ENCODE measurements at places on chromosomes 5 and 9.

- DNase-seq, result no peak
Measured at GRCh38 chr5:169577951-169578350, 5.6 kb upstream of the SPDL1 start.

DNA sequence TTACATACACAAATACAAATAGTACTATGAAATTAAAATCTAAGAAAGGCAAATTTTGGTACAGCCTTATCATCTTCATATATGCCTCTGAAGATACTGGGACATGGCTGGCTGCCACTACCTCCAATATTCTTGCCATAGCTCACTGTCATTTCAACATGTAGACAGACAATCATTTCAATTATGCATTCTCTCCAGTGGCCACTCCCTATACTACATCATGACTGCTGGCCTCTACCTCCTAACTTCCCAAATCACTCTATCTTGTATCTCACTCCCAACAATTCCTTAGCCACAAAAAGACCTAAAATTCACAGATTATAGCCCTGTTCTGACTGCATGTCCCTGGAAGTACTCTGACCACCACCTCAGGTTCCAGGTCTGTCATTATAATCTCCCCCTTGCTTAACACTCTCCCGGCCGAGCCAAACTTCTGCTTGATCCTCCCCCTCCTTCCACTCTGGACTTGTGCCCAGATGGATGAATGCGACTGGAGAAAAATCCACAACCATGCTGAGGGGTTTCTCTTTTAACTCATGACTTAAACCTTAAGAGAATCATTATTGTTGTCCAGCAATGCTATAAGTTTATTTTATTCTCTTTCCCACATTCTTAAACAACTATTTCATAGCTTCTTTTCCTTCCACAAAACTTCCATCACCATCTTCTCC, 225.3 kb upstream of the TLE4 start:
- DNase-seq, result no peak

DNA sequence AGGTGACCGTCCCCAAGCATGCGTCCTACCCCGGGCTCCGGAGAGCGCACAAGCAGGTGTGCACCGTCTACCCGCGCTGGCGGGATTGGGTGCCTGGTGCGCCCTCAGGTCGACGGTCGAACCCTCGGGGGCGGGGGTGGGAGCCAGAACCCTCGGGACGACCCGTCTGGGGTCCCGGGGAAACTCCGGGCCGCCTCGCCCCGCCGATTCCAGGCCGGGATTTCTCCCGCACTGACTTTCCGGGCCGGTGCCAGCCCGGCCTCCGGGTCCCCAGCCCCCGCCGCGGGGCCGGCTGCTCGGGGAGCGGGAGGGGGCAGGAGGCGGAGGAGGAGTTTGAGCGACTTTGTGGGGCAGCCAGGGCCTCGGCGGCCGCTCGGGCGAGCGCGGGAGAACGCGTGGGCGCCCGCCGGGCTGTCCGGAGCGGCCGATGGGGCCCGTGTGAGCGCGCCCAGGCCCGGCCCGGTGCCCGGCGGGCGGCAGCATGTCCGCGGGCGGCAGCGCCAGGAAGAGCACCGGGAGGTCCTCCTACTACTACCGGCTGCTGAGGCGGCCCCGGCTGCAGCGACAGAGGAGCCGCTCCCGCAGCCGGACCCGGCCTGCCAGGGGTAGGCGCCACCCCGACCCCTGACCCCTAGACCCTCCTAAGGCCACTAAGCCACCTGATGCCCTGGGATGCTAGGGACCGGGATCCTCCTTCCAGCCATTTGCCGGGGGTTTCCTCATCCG, at the start of gene DAB2IP:
Gene DAB2IP (plus strand): TSS at position 340 of the 726 bp plus-strand sequence. CDS start 142 bp downstream, at position 482.
- no peak for DNase-seq

DNA sequence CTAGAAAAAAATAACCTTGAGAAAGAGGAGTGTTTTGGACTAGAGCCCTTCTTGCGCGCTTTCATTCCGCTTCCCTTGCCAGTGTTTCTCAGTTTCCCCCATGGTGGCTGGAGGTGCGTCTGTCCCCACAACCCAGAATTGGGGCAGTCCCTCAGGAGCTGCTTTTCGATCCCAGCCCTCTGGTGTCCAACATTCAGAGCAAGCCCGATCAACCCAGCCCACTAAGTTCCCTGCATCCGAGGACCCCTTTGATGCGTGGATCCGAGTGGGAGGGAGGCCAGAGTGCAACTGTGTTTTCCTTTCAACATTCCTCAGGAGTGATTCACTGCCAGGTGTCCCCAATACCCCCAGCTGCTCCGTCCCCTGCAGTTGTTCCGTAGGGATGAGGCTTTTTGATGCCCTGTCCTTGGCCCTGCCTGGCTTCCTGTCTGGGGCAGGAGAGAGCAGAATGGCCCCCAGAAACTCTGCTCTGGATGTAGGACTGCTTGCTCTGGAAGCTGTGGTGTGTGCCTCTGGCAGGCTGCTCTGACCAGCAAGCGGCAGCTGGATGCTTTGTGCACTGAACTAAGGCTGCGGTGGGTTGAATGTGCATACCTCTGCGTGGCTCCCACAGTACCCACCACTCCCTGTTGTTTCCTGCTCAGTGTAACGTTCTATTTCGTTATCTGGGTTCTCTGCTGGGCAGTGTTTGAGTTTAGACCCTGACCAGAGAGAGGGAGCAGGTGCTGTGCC, 117.5 kb downstream of the BOD1 start:
- no peak for DNase-seq

DNA sequence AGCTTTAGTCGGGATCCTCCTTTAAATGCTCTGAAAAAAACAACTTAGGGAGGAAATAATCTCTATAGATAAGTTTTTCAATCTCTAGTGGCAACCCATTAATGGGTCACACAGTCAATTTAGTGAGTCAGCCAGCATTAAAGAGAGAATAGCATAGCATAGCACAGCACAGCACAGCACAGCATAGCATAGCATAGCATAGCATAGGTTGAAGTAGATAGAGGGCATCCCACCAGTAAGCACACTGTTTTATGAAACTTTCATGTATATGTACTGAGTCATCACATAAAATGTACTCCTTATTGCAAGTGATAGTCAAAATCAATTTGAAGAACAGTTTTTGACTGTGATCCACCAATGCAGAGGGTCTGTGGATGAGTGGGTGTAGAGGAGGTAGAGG, 522.9 kb downstream of the CCDC171 start:
- DNase-seq, result no peak

DNA sequence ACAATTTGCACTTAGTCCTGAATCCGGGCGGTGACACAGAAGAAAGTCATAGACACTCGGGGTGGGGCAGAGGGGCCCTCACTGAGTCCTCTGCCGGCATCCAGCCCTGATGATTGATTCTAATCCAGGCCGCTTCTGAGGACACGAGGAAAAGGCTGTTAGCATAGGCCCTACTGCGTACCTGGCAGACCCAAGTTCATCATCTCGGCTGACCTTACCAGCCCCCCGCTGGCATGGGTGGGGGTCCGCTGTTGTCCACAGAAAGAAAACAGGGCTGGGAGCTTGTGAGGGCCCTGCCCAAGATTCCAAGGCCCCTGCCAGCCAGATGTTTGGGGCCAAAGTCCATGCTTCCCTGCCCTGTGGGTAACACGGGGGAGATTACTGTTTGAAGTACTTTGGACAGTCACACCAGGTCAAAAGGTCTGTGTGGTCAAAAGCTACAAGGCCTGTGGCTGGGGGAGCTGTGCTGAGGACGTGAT, 24.5 kb downstream of the ERGIC1 start:
- no peak for DNase-seq

GRCh38 chr5:77073667-77074066, 13.4 kb downstream of the ZBED3 start:
- DNase-seq, result no peak

GRCh38 chr9:75010570-75010969, 17.5 kb downstream of the CARNMT1 start:
- DNase-seq, result no peak

GRCh38 chr5:53987101-53987500, 323.3 kb downstream of the ARL15 start:
- no peak for DNase-seq
